Activated naive CD8-positive, alpha-beta T cell treated with anti-CD3 and anti-CD28 coated beads, Interleukin-2, amount 50 U/mL, for 16 hours (primary cell): ENCODE measurements at places on chromosomes 7 and 10.
A peak's percentile ranks its signal among the peaks of the same experiment; 100 is the strongest.

DNA sequence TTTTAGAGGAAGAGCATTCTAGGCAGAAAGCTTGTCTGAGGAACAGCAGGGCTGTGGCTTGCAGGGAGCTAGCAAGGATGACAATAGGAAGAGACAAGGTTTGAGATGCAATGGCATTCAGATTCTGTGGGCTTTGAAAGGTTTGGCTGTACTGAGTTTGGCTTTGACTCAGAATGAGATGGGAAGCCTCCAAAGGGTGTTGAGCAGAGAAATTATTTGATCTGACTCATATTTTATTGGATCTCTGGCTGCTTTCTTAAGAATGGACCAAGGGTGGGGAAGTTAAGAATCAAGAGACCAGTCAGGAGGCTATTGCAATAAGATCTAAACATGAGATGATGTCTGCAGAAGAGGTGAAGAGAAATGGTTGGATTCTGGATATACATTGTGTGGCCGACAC is 273.2 kb downstream of the CDK14 start:
- DNase-seq = no peak

DNA sequence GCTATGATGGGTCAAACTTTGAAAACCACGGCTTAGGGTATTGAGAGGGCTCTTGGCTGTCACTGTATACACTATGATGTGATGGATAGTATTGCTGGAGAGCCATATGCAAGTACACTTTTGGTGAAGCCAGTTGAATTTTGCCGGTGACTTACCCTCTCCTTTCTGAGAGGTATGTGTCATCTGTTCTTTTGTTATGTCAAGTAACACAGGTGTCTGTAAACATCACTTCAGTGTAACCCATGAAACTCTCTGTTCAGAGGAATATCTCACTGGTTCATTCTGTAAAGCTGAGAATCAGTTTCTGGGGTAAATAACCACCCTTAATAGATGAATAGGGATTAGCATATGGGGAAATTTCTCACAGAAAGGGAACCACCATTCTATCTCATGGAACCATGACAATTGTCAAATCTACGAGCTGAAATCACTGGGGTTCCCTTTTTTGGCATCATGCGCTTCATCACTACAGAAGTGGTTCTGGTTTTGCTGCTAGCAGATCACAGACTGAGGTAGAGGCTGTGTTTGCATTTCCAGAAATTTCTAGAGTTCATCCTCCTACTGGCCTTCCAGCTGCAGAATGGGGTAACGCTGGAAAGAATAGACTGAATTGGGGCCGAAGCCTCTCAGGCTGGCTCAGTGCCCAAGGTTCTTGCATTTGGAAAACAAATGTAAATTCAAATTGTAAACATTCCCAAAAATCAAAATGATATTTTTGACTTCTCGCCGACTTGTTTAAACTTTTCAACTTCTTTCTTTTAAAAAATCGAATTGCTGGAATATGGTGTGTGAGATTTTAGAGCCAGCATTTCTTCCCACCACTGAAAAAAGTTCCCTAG is 83.3 kb upstream of the CREB5 start:
- DNase-seq = no peak

GRCh38 chr10:115118346-115118745 is 25.2 kb downstream of the ATRNL1 start:
- no peak for DNase-seq

- DNase-seq = no peak
These were observed 442.1 kb upstream of the FOXK1 start for GRCh38 chr7:4240042-4240441.

DNA sequence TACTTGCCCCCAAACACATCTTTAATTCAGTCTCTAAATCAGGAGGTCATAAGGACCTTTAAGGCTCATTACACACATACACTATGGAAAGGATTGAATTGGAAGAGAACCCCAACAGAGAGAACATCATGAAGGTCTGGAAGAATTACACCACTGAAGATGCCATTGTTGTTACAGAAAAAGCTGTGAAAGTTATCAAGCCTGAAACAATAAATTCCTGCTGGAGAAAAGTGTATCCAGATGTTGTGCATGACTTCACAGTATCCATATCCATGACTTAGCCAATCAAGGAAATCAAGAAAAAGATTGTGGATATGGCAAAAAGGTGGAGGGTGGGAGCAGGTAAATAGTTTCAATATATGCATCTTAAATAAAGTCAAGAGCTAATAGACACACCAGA is 13.7 kb downstream of the LIPA start:
- DNase-seq = no peak

DNA sequence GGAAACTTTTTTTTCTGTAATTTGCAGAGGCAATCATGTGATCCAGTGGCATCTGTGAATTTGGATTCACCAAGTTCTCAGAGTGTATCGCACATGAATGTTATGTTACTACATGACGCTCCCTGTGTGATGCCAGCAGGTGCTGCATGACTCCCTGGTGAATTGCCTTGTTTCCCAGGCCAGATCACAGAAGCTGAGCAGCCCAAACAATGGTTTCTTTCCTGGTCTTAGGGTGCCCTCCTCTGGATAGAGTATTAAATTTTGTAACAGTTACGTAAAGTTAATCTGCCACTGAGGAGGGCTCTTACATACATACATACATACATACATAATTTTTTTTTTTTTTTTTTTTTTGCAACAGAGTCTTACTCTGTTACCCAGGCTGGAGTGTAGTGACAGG is 3.6 kb downstream of the ZSCAN21 start:
- DNase-seq = no peak

DNA sequence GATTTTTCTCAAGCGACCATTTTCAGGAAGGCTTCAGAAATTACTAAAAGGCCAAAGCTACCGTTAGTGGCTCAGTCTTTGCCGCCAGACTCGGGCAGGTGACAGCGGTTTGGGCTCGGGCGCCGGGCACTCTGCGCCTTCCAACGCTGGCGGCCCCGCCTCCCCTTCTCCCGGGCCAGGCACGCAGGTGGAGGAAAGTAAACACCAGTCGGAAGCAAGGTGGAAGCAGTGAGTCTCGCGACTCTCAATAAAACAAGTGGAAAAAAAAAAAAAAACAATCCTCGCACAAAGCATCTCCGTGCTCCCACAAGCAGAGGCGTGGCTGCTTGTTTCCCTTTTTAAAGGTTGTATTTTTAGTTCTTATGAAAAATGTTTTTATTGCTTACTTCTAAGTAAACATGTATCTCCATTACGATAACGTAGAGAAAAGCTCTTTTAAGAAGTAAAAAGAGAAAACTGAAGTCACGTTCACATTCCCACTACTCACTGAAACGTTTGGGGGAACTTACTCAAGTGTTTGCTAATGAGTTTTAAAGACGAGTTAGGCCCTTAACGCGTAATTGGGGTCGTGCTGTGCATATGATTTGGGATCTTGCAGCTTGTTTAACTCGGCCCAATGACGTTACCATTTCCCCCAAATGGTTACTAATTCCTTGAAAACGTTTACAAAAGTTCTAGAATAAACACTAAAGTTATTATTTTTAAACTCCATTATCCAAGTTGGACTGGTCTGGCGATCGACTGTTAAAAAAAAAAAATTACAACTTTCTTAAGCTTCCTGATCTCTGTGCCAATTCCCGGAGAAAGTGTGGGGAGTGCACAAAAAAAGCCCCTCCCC is 864 bp downstream of the CDCA7L start:
- peak; percentile 11 for DNase-seq

DNA sequence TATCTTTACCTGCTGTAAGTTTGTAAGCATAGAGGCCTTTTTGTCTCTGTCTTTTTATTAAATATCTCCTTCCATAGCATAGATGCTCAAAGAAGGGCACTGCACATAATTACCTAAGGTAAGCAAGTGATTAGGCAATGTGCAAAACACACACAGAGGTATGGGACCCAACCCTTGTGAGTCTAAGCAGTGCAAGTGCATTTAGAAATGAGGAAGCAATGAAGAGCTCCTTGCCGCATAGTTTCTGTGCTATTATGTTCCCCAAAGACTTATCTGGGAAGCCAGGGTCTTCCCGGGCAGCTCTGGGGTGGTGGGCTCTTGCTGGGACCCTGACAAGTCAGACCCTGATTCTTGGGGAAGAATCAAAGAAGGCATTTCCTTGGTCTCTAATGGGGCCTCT is 13.5 kb upstream of the MGAM2 start:
- DNase-seq = no peak

DNA sequence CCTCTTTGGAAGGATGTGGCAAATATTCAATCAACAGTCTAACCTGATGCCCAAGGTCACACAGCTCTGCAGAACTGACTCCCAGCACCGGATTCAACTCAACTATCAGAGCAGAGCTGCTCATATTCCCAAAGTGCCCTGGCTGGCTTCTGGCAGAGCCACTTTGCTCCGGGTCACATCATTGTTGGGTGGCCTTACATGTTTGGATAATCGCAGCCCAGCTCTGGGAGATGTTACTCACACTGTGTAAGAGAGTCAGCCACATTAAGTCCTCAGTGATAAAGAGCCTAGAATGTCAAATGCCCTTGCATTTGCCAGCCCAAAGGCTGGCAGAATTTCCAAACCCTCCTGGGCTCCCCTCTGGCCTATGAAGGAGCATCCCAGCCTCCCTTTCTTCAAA is 79.8 kb upstream of the PDE1C start:
- DNase-seq = no peak

DNA sequence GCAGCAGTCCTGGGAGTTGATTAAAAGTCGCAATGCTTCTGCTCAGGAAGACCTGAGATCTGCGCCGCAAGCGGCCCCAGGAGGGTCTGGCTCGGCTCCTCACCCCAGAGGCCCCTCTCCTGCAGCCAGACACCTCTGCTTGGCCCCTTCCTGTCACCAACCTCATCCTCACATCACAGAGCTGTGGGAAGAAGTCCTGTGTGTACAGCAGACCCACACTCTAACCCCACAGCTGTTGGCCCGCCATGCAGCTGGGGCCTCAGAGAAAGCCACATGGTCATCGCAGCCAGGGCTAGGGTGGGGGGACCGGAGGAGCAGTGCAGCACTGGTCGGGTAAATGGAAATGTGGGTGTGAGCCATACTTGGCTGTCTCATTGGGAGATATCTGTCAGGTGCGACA is 97.7 kb downstream of the RGS10 start:
- DNase-seq = no peak

DNA sequence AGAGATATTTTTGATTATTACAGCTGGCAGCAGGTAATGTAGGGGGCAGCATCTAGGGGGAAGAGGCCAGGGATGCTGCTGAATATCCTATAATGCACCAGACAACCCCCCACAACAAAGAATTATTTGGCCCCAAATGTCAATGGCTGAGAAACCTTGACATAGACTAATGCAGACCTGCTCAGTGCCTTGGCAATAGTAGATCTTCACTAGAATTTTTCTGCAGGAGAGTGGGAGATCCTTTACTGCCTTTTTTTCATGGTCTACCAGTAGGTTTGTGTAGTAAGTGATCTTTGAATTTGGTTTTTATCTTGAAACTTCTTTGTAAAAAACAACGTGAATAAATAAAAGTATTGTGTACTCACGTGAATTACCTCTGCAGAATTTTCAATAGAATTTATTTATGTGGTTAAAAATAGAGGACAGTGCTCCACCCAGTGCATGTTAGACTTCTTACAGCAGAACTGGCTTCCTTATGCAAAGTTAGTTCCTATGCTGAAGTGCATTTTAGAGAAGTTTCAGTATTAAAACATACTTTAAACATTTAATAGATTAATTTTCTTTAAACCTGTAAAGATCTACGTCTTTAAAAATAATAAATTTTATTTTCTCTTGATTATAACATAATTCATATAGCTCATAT is 199.6 kb upstream of the HDAC9 start:
- DNase-seq = no peak

- no peak for DNase-seq
These were observed 9.6 kb downstream of the KAZALD1 start for GRCh38 chr10:101071267-101071884.

DNA sequence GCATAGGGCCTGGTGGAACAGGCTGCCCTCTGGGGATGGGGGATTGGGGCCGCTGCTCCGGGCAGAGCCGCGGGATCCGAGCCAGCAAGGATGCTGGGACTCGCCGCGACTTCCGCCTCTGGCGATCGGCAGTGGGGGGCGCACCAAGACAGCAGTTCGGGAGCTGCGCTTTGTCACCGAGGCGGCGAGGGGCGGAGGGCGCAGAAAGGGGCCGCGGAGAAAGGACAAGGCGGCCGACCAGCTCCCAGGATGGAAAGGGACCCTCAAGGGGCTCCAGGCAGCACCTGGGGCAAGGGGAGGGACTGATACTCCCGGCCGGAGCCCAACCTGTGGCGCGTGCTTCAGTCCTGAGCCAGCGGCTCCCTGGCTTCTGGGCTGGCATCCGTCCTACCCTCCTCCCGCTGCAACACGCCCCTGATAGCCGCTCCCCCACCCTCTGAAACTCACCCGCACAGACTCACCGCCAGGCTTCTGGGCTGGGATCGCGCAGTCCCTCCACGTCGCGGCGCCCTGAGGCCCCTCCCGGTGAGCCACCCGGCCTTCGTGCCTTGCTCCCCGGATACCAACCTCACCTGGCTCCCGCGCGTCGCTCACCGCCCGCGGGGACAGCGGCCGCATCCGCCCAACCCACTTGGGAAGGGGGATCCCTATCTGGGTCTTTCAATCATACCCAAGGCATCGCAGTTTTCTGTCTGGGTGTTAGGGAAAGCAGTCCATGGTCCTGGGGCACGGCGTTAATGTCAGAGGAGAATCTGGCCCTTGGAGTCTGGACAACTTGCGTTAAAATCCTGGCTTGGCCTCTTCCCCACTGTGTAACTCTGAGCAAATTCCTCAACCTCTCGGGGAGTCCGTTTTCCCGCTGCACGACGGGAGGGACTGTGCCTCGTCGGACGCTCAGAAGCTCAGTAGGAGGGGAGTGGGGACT is 7.0 kb upstream of the EVX1 start:
- DNase-seq = no peak

- peak; percentile 27 for DNase-seq
These were observed 6.5 kb downstream of the DUSP5 start for GRCh38 chr10:110504111-110504735.

- DNase-seq = no peak
These were observed 51.8 kb downstream of the CCDC6 start for GRCh38 chr10:59854571-59854970.

DNA sequence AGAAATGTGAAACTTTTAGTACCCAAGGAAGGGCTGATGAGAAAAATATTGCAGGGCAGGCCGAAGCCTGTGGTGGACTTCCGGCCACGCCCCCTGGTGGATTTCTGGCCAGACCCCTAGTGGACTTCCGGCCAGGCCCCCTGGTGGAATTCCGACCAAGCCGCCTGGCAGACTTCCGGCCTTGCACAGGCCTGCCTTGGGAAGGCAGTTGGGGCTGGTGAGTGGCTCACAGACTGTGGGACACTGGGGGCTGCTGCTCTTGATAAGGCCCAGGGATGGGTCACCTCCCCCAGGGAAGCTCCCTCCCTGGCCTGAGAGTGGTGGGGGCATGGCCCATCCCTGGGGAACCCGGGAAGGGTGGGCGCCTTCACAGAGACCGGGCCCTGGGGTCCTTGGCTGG is 116.4 kb upstream of the MKI67 start:
- no peak for DNase-seq

GRCh38 chr10:24209432-24209771 is 464 bp downstream of the KIAA1217 start:
- DNase-seq = no peak

- DNase-seq = no peak
These were observed 110.7 kb upstream of the FZD8 start for GRCh38 chr10:35752469-35753461.

- DNase-seq = no peak
These were observed 120.7 kb downstream of the DKK1 start for GRCh38 chr10:52434734-52435133.
